ENCODE measurements at places on chromosomes 2 and 18.

- DNase-seq = no peak
These were observed 517 bp downstream of the GCFC2 start for GRCh38 chr2:75710220-75710576.

DNA sequence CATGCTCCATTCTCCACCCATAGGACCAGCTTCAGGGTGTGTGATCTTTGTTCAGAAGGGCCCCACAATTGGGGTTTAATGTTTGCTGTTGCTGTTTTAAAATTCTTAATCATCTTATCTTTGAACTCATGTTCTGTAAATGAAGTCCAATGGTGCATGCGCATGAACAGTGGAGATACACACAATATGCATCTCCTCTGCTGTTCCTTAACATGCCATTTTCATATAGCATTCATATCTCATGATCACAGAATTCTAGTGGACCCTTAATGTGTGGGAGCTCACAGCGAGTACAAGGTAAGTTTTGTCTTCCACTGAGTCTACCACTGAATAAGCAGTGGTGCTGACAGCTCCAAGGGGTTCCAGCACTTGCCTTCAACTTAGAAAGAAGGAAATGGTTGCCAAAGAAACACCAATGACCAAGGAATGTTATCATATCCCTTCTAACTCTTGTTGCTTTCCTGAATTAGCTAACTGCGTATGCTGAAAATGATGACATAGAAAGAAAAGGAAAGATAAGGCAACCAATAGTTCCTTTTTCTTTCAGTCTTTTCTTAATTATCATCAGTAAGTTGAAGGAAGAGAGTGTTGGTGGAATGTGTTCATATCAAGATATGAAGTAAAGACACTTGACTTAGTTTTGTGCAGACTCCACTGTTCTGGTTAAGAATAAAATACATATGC lies 258.9 kb upstream of the FBXO11 start:
- DNase-seq = no peak

GRCh38 chr2:54760310-54760709 lies 36.8 kb downstream of the EML6 start:
- no peak for DNase-seq

- no peak for DNase-seq
These were observed 151.3 kb downstream of the UBR3 start for GRCh38 chr2:169978402-169979017.

- DNase-seq = no peak
These were observed 33.3 kb downstream of the NDUFA10 start for GRCh38 chr2:239991689-239992314.

DNA sequence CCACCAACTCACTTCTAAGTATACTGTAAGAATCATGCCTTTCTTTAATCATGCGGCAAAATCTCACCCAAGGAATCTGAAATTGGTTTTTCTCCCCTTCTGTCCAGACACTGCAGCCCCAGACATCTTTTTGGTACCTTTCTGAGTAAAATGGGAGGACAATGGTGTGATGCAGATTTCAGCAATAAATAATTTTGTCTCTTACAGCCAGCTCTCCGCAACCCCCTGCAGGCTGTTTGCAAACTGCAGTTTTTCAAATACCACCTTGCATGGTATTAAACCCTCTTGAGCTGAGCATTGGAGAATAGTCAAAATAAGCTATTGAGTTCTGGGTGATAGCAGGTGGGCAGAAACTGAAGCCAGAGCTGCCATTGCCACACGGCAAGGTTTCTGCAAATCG lies 32.2 kb downstream of the GPR39 start:
- no peak for DNase-seq

DNA sequence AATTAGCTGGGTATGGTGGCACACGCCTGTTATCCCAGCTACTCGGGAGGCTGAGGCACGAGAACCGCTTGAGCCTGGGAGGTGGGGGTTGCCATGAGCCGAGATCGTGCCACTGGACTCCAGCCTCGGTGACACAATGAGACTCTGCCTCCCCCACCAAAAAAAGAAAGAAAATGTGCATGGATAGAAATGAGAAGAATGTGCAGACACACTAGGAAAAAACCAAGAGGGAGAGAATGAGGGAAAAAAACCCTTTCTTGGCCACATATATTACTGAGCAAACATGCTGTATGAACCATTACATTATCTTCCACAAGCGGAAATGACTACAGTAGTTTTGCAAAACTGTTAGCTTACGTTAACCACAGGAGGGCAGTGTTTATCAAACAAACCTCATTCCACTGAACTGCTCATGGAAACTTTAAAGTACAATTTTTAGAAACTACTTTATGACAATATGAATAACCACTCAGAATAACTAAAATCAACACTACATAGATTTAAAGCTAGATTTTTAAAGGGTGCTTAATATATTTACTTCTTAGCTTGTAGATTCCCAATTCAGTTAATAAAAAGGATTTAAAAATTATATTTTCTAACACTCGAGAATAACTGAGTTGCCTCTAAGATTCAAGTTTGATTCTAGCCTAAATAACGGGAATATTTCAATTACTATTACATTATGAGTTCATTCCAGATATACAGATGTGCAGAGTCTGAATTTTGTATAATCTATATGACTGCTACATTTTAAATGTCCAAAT lies 26.4 kb downstream of the ASXL2 start:
- DNase-seq = peak; percentile 14
